Ascending aorta (tissue), 2 donors: ENCODE measurements at places on chromosomes 4 and X.

DNA sequence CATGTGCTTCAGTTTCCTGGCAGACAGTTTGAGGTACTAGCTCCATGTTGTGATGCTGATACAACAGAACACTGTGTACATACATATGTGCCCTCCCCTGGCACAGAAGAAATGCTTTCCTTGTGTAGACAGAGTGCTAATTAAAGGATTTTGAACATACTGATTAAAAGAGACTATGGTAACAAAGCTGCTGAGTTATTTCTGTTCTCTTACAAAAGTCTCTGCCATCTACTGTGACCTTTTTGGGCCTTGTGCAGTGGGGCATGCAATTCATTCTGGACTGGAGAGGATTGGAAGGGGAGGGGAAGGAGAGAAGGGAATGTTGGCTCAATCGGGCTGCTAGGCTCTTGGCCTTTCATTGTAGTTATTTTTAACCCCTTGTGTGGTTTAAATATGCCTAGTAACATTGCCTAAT lies 6.0 kb downstream of the PDLIM5 start:
- no peak for DNase-seq

DNA sequence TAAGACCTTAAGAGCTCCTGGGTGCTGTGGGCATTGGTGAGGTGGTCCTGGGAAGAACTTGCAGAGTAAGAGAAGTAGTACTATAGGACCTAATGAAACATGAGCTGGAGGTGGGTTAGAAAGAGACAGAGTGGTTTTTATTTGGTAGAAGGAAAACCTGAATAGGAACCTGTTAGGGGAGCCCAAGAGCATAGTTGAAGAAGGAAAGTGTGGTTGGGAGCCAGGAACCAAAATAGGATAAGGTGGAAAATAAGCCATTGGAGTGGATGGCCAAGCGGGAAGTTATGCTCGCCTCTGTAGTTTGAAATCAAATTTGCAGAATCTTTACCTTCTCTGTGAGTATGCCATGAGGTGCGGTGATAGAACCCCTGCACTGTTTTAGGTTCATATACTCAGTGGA lies 26.7 kb downstream of the GAB1 start:
- no peak for DNase-seq

DNA sequence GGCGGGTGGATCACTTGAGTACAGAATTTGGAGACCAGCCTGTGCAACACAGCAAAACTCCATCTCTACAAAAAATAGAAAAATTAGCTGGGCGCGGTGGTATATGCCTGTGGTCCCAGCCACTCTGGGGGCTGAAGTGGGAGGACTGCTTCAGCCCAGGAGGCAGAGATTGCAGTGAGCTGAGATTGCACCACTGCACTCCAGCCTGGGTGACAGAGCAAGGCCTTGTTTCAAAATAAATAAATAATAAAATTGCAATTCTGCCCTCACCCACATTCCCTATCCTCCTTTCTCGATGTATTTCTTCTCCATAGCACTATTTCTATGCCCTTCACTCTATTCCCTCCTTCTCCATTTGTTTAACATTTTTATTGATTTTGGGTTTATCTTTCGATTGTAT lies 8.7 kb upstream of the SLAIN2 start:
- DNase-seq: no peak

DNA sequence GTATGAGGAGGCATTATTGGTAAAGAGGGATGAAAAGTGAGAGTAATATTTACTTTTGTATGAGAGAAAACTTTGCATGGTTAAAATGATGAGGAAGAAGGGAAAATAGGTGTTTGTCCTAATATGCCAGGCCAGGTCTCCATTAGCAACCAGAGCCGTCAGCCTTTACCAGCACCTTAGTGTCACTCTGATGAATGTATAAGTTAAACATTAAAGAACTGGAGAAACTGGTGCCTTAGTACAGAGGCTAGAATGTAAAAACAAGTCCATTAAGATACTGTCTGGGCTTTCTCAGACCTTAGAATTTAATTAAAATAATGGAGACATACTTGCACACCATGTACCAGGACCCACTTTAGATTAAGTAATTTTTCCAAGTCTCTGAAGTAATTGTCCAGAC lies 222.3 kb downstream of the FAM47A start:
- DNase-seq: no peak

DNA sequence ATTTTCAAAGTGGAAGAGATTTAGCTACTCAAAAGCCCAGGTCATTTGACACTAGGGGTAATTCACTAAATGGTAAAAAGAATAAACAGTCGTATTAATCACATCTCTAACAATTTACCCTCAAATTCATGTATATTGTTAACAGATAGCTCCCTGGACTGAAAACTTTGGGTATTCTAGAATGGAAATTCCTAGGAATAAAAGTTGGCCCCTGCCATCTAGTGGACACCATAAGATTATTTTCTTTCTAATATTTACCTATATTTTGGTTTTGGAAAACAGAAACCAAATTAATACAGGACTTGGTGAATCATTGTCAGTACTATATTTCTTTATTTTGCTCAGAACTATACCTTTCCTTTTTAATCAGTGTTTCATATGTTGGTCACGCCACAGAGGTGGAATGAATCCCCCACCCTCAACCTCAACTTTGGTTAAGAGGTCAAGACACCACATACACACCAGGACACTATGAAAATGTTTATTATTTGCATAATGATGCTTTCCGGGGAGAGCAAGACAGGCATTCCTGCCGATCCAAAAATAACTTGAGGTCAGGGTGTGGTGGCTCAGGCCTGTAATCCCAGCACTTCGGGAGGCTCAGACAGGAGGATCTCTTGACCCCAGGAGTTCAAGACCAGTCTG lies 96.2 kb upstream of the APOOL start:
- DNase-seq: no peak
